Mesothelial cell of epicardium (in vitro differentiated cells): ENCODE measurements at places on chromosomes 6 and 20.

- DNase-seq = no peak
Observed at GRCh38 chr6:159941286-159942113, 27.4 kb upstream of the IGF2R start.

- no peak for DNase-seq
Observed at GRCh38 chr6:150788089-150788488, 77.4 kb upstream of the MTHFD1L start.

DNA sequence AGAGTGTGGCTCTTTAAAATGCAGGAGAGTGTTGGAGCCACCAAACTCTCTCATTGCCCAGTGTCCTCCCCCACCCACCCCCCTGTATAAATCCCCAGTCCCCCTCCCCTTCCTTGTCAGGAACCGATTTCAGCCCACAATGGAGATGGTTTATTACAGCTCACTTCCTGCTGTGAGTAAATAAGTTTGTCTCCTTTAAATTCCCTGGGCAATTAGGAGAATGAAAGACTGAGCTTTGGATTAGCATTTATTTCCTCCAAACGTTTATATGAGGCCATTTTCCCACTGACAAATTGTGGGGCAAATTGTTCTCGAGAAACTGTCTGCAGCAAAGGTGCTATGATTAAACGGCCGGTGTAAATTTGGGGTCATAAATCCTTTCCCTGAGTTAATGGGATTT, 128.8 kb downstream of the DHX35 start:
- no peak for DNase-seq

DNA sequence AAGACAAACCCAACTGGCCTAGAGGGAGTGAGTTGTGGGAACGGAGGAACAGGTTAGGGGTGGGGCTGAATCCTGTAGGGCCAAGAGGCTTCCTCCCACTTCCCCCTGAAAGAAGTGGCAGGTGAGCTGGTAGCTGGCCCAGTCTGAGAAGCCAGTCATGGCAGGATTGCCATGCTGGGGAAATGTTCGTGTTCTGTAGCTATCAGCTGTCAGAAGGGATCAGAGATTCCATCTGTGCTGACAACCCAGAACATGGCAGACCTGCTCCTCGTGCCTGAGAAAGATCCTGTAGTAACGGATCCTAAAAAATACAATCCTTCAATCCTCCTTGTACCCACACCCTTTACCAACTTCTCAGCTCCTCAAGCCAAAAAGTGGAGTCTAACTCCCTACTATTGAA, 43.0 kb downstream of the BANF2 start:
- DNase-seq = no peak

DNA sequence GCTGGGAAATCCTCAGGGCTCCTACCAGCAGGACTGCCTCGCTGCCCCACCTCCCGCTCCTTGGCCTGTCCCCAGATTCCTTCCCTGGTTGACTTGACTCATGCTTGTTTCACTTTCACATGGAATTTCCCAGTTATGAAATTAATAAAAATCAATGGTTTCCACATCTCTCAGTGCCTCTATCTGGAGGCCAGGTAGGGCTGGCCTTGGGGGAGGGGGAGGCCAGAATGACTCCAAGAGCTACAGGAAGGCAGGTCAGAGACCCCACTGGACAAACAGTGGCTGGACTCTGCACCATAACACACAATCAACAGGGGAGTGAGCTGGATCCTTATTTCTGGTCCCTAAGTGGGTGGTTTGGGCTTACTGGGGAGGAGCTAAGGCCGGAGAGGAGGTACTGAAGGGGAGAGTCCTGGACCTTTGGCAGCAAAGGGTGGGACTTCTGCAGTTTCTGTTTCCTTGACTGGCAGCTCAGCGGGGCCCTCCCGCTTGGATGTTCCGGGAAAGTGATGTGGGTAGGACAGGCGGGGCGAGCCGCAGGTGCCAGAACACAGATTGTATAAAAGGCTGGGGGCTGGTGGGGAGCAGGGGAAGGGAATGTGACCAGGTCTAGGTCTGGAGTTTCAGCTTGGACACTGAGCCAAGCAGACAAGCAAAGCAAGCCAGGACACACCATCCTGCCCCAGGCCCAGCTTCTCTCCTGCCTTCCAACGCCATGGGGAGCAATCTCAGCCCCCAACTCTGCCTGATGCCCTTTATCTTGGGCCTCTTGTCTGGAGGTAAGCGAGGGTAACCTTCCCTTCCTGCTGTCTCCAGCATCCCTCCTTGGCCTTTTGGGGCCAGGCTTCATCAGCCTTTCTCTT, at the start of gene CFB:
Gene CFB (plus strand): TSS at position 589 of the 863 bp plus-strand sequence. CDS start 127 bp downstream, at position 716.
- no peak for DNase-seq

- DNase-seq = no peak
Observed at GRCh38 chr6:37260444-37260843, 2.5 kb upstream of the TMEM217 start.

DNA sequence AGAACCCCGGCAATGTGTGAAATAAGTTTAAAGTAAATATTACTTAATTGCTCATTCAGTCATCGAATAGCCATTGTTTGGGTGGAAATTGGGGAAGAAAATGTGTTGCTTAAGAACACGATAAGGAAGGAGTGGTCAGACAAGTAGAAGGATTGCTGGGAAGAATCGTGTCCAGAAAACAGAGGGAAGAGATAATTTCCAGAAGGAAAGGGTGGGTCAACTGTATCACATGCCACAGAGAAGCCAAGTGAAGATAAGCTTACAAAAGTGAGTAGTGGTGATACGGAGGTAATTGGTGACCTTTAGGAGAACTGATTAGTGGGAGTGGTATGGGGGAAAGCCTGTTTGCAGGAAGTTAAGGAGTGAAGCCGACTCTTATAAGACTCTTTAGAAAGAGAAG, 306.2 kb downstream of the SOX4 start:
- DNase-seq = no peak

DNA sequence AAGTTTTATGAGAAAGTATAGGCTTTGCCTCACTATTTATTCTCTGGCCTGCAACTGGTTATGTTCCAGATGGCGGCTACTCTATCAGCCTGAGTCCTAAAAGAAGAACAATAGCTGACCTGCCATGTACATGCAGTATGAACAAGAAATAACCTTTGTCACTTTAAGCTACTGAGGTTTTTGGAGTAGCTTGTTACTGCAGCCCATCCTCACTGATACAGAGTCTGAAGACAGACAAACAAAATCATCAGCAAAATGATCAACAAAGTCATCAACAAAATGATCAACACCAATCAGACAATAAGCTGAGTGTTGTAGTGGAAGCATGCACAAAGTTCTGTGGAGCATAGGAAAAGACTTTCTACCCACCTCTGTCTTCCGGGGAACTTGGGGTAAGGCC, 82.5 kb downstream of the PLCG1 start:
- no peak for DNase-seq

DNA sequence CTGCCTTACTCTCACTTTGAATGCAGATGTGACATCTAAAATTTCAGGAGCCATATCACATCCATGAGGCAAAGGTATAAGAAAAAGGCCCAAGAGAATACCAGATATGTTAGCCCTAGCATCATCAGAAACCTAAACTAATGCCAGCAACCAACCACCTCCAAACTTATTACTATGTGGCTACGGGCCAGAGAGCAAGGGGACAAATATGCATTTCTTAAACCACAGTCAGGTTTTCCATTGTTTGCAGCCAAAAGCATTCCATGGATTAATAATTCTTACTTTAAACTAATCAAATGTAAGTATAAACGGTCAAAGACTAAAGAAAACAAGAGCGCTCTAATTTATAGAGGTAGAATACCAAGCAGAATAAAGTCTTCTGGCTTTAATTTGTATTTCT, 84.7 kb downstream of the TASP1 start:
- no peak for DNase-seq

DNA sequence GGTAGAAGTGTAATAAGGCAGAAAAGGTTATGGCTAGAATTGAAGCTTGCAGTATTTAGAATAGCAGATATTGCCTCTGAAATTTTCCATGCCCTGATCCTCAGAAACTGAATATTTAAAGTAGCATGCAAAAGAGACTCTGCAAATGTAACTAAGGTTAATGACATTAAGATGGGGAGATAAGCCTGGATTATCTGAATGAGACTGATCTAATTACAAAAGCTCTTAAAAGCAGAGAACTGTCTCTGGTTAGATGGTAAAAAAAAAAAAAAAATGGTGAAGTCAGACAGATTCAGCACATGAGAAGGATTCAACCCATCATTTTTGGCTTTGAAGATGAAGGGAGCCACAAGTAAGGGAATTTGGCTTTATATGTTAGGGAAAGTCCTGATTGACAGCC, 503.7 kb upstream of the IRAK1BP1 start:
- no peak for DNase-seq

GRCh38 chr6:39901116-39901655, 33.1 kb downstream of the MOCS1 start:
- DNase-seq = no peak

GRCh38 chr6:101395345-101395744, 1.8 kb downstream of the GRIK2 start:
- DNase-seq = no peak

DNA sequence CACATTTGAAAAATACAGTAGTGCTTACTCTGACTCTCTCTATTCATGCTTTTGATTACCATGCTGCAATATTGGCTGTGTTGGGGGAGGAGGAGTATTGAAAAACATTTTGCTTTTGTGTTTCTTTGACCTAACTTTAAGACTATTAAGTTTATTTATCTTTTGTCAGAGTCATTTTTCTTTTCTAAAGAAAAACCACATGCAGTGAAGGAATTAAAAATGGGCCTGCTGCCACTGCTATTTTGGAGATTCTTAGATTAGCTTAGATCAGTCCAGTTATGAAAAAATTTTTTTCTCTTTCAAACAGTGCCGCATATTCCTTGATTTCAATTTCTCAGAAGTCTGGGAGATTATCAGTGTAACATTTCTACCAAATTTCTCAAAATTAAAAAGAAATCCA, 36.1 kb downstream of the BCKDHB start:
- DNase-seq = no peak

- DNase-seq = no peak
Observed at GRCh38 chr6:161023316-161023715, 31.7 kb downstream of the MAP3K4 start.

GRCh38 chr20:53870426-53871315, 199.7 kb downstream of the BCAS1 start:
- DNase-seq = no peak

- DNase-seq = no peak
Observed at GRCh38 chr20:48668451-48668946, 159.3 kb downstream of the PREX1 start.

DNA sequence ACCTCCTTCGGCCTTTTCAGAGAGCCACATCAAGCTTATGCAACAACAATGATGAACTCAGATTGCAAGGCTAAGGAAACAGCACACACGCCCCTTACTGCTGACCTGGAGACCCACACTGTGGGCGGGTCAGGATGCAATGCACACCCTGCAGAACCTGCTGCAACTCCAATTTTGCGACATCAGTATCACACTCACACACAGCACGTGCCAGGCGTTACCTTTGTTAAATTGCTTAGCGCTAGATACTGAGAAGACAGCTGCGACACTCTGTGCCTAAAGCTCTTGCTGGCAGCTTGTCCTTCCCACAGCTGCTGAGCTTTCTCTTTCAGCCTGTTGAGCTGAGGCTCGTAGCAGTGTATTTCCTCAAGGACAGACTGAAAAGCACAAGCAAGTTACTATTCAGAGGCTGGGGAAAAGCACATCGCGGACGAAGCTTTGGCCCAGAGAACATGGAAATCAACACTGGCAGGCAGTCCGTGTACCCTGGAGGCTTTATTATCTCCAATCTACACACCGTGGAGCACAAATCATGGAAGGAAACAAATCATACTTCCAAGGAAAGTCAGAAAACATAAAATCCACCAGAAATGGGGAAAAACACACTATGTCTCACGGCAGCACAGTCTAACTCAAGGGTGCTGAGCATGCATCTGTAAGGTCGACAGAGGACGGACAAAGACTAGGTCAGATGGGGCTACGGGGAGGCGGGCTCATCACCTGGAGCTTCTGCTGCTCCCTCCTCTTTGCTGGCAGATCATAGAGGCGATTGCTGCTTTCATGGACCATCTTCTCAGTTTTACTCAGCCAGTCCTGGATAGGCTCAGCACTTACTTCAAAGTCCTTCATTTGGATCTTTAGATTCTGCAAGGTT, 268.2 kb downstream of the SYNE1 start:
- no peak for DNase-seq

DNA sequence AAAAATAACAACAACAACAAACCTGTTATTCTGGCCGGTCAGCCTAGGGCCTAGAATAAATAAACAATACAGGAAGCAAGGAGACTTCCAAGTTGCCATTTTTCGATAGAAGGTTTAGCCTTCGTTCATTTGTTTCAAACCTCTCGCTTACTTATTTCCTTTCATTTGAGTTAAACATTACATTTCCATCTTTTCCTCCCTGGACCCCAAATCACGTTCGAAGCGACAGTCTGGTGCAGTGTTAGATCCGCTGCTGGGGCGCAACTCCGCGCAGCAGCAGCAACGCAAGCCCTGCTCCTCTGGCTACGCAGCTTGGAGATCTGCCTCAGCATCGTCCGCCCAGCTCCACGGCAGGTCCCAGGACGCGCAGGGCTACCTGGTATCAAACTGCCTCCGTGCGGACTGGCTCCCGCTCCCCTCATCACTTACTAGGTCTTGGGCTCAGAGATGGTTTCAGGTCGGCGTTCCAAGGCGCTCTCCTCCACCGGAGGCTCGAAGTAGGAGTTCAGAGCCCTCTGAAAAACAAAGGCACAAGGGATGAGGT, 530 bp downstream of the TDP2 start:
- DNase-seq = peak; percentile 21
